T-helper 9 cell (primary cell): ENCODE measurements at places on chromosomes 3 and 15.

DNA sequence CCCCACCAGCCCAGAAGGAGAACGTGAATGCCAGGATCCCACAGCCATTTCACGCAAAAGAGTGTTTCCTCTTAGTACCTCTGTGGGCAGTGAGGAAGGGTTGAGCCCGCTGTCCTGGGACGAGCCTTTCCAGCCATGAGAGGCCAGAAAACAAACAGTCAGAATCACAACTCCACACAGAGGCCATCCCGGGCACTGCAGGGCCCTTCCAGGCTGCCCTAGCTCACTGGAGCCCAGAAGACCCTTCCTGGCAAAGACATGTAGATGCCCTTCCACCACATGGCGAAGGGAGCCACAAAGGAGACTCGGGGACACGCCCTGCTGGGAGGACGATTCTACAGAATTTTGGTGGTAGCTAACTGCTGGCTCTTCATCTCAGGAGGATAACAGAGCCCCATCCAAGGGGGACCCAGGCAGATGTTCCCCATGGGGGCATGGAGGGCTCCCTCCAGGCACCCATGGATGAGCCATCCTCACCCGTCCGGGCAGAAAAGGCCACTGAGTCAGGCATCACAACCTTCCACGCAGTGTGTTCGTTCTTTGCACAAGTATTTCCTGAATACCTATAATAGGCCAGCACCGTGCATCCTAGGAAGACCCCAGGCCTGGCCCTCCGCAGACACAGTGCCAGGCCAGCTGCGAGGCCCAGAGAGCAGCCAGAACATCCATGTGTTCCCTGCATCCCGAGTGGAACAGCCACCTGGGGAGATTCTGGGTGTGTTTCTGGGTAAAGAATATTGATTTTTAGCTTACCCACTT, 47.2 kb downstream of the SLC12A8 start:
- no peak for DNase-seq

GRCh38 chr3:151923901-151924300, 50.5 kb downstream of the SUCNR1 start:
- no peak for DNase-seq

DNA sequence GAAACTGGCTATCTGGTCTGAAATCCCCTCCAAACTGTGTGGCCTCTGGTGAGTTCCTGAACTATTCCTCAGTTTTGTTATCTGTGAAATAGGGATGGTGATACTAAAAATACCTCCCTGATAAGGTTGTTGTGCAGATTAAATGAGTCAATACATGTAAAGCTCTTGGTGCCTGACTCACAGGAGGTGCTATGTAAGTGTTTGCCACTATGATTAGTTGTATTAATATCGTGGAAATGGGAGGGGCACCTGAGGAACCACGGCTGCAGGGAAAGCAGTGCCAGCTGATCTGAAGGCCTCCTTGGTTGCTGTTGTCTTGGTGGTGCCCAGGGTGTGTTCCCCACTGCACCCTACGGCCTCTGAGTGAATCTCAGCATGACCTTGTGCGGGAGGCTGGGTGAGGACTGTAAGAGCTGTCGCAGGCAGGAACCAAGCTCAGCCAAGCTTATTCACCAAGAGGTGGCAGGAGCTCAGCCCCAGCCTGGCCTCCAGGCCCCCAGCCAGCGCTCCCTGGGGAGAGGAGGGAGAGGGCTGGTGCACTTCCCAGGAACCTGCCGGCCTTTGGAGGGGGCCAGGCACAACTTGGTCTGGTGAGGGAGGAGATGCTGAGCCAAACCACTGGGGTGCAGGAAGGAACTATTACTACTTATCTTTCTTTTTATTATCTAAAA, 44.8 kb upstream of the CCDC174 start:
- DNase-seq, result no peak

DNA sequence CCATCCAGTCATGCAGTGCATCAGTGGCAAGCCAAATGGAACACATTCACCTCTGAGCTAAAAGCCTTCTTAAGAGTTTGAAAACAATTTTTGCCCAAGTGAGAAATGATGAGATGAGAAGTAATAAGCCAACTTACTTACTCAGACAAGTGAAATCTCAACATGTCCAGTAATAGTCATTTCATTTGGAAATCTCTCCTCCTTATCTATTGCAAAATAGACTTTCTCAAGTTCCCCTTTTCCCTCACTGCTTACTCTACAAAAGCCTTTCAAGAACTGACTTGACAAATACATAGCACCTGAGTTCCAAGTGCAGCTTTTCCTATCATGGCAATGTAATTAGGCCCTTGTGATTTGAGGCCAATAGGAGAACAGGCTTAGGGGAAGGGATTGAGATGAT, 282.3 kb downstream of the SLC9A9 start:
- no peak for DNase-seq

DNA sequence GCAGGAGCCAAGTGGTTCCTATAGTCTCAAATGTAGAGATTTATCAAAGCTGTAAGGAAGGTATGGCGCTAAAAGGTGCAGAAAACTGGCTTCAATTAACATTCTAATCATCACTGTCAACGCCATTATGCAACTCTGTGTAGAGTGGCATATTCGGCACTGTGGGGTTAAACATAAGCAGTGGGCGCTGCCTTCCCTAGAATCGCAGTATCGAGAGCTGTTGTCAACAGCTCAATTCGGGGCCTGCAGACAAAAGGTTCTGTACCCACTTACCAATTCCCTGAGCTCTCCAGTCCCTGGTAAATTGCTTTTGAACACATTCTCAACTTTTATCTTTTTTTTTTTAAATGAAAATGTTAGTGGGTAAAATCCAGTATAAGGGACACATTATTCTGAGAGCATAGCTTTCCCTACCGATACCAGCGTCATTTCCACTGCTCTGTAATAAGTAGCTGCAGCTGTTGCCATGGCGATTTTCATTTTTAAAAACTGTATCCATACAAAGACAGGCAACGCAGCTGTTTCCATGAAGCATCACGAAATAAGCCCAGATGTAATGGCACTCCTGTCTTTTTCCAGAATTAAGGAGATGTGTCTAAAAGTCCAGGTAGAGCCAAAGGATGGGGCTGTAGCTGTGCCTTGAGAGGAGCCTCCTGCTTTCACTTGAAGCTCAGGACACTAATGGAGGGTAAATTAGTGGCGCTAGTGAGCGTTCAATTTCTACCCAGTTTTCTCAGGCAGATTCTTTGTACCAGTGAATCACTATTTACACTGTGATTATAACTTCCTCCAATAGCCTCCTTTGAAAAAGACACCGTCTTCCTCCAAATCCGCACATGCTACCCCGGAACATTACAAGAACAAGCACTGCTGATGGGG, 250.3 kb downstream of the SLC9A9 start:
- no peak for DNase-seq

DNA sequence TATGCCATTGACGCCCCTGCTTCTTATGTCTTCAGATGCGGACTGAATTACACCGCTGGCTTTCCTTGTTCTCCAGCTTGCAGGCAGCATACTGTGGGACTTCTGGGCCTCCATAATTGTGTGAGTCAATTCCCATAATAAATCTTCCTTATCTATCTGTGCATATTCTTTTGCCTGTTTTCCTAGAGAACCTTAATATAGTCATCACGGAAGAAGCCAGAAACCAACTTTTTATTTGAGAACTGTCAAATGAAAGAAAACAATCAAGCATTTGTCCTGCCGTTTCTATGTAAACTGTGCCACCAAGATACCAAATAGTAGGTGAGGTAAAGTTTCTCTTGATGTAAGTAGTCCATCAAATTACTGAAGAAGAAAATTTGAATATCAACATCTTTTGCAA, 51.8 kb upstream of the B3GALNT1 start:
- no peak for DNase-seq
